ENCODE measurements at places on chromosomes 2 and 18. TPM values are rescaled to one million over a fixed set of nuclear protein-coding genes. Genes with fewer than 3 reads are reported as not detected.

DNA sequence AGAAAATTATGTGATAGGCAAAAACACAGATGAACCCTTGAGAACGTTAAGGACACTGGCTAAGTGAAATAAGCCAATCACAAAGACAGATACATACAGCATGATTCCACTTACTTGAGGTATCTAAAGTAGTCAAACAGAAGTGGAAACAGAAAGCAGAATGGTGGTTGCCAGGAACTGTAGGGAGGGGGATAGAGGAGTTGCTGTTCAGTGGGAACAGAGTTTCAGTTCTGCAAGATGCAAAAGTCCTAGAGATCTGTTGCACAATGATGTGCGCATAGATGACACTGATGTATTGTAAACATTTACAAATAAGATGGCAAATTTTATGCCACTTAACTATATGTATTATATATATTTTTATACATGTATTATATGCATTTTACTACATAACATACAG lies 59.7 kb downstream of the POLE4 start:
- no peaks in the 10 kb centered on the region for H3K36me3 ChIP-seq
- H3K4me3 ChIP-seq = no peak overlapping the region
- no peak for DNase-seq
- no peaks in the 10 kb centered on the region for H3K4me1 ChIP-seq

L3MBTL4 gene
- 0.20 TPM for total RNA-seq

GRCh38 chr18:64474255-64474654 lies 325.4 kb upstream of the LINC00305 start:
- no peaks in the 10 kb centered on the region for H3K4me1 ChIP-seq
- no peak overlapping the region for H3K27ac ChIP-seq
- no peaks in the 10 kb centered on the region for H3K36me3 ChIP-seq

DNA sequence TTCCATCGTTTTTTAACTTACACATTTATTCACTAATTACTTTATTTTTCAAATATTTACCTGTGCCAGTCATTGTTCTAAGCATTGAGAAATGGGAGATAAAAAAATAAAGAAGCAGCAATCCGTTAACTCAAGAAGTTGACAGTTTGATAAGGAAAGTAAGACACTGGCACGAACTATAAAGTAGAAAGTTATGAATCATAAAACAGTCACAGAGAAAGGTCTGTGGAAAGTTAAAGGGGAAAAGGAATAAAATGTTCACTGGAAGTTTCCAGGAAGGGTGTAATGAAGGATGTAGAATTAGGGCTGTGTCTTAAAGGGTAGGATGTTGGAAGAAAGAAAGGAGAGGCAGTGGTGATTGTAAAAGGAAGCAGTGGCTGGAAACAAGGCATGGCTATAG lies 118.9 kb downstream of the RDH14 start:
- no peak overlapping the region for H3K4me3 ChIP-seq
- no peaks in the 10 kb centered on the region for H3K36me3 ChIP-seq
- H3K27ac ChIP-seq = no peak overlapping the region
- H3K27me3 ChIP-seq = peaks cover 15% of the 10 kb centered on the region
- DNase-seq = no peak

GRCh38 chr2:10513201-10513600 lies 65.1 kb upstream of the ODC1 start:
- no peak for DNase-seq
- H3K36me3 ChIP-seq = peaks cover 12% of the 10 kb centered on the region
- no peaks in the 10 kb centered on the region for H3K4me1 ChIP-seq
- peaks cover 14% of the 10 kb centered on the region for H3K27me3 ChIP-seq
- H3K27ac ChIP-seq = no peak overlapping the region

ATOH8 gene
- total RNA-seq = 0.55 TPM
